ENCODE measurements at places on chromosomes 12 and 14.

GRCh38 chr12:47770086-47770726, 2.8 kb upstream of the SLC48A1 start:
- DNase-seq = no peak

GRCh38 chr14:31692376-31692781, 131.2 kb downstream of the NUBPL start:
- DNase-seq = no peak

- no peak for DNase-seq
Measured at GRCh38 chr12:88472248-88472647, 108.0 kb downstream of the KITLG start.

DNA sequence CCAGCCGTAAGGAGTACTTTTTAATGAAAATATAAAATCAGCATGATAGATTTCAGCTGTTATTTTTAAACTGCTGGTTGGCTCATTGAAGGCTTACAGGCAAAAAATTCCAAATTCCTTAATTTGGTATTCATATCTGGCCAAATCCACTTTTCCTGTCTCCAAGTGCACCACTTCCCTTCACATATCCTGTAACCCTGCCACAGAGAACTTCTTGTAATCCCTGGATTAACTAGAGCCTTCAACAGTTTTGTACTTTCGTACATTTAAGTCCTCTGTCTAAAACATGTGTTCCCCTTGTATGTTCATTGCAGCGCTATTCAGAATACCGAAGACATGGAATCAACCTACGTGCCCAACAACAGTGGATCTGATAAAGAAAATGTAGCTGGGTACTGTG, 9.6 kb downstream of the PUS7L start:
- DNase-seq = no peak

GRCh38 chr14:88386256-88386794, 868 bp downstream of the SPATA7 start:
- DNase-seq = no peak

Data from stimulated activated CD4-positive, alpha-beta T cell treated with anti-CD3 and anti-CD28 coated beads, Interleukin-4, amount 100 ng/mL, for 4 hours (primary cell).